MV-4-11 (cell line): ENCODE measurements at places on chromosomes 11 and 22.

GRCh38 chr22:36360871-36361383 lies 26.8 kb downstream of the MYH9 start:
- no peak for DNase-seq

DNA sequence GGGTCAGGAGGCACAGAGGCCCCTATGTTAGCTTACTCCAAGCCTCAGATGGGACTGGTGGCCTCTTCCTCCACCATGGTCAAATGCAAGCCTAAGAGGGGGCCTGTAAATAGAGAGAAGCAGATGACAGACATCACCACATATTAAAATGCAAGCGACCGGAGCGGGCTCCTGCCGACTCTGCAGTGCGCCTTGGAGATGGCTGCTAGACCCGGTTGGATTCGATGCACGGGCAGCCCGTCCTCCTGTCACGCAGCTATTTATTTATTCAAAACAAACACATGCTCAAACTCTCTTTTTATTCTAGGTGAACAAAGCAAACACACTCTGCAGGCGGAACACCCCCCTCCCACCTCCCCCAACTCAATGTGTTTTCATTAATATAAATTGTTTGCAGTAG lies 208.0 kb downstream of the DSCAML1 start:
- DNase-seq: no peak

DNA sequence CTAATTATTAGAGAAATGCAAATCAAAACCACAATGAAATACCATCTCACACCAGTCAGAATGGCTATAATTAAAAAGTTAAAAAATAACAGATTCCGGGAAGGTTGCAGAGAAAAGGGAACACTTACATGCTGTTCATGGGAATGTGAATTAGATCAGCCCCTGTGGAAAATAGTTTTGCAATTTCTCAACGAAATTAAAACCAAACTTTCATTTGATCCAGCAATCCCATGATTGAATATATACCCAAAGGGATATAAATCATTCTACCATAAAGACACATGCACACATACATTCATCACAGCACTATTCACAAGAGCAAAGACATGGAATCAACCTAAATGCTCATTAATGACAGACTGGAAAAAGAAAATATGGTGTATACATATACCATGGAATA lies 32.5 kb downstream of the NOX4 start:
- DNase-seq: no peak

DNA sequence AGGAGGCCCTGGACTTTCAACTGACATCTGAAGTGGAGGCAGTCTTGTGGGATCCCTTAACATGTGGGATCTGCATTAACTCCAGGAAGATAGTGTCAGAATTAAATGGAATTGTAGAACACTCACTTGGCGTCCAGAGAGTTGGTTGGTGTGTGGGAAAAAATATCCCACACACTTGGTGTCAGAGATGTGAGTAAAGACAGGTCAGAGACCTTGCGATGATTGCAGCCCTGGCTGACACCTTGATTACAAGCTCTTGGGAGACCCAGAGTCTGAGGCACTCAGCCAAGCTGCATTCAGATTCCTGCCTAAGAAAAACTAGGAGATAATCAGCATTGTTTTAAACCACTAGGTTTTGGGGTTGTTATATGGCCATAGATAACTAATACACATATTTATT lies 7.2 kb upstream of the TPCN2 start:
- no peak for DNase-seq

DNA sequence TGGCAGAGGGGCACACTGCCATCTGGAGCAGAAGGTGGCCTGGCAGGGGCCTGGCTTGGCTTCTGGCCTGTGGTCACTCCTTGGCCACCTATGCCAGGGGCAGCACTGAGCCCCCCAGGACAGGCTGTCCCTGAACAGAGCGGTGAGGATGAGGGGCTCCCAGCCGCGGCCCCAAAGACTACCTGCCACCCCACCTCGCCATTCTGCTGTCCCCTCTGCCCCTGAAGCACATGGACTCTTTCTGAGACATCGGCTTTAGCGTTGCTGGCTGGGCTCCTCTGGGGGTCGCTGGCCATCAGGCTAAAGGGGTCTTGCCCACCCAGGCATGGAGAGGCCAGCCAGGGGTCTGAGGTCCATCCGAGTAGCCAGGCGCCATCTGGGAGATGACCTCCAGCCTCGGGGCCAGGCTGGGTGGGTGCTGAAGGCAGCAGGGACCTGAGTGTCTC lies 87.8 kb downstream of the WNT7B start:
- no peak for DNase-seq

GRCh38 chr11:99522467-99523173 lies 501.9 kb downstream of the CNTN5 start:
- DNase-seq: no peak

GRCh38 chr22:24744638-24745037 lies 29.9 kb downstream of the PIWIL3 start:
- DNase-seq: no peak

- DNase-seq: no peak
These were observed 62.8 kb upstream of the BLID start for GRCh38 chr11:122178795-122179194.

DNA sequence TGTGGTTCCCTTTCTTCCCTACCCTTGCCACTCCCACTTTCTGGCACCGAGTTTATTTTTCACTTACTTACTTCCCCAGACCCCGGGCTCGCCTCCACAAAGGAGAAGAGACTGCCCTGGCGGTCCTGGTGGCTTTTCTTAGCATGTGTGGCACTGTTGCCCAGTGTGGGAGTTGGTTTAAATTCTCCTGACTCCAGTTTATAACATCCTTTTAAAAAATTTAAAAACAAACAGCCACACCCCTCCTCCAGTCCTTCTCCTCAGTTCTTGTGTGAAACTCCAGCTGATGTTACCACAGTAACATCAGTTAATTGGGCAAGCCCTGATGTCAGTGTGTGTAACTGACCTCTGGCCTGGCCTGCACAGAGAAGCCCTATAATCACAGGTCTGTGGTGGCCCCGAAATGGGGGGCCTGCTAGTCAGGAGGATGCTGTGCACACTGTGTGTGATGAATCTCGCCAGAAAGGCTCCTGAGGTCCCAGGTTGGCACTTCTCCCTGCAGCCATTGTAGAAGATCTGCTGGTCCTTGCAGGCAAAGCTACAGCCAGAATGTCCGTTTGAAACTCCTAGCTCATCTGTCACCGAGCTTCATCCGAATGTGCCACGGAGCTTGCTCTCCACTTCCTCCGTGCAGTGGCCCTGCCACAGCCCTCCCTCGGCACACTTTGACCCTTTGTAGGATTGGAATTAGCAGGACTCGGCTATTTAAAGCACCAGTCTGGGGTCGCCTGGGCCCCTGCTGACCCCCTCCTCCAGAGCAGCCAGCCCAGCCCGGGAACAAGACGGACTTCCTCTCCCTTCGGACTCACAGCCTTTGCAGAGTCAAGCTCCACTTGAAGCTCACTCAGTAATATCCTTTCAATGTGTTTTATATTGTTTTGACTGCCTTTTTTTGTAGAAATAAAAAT lies 7.6 kb downstream of the YDJC start:
- peak; percentile 82 for DNase-seq

DNA sequence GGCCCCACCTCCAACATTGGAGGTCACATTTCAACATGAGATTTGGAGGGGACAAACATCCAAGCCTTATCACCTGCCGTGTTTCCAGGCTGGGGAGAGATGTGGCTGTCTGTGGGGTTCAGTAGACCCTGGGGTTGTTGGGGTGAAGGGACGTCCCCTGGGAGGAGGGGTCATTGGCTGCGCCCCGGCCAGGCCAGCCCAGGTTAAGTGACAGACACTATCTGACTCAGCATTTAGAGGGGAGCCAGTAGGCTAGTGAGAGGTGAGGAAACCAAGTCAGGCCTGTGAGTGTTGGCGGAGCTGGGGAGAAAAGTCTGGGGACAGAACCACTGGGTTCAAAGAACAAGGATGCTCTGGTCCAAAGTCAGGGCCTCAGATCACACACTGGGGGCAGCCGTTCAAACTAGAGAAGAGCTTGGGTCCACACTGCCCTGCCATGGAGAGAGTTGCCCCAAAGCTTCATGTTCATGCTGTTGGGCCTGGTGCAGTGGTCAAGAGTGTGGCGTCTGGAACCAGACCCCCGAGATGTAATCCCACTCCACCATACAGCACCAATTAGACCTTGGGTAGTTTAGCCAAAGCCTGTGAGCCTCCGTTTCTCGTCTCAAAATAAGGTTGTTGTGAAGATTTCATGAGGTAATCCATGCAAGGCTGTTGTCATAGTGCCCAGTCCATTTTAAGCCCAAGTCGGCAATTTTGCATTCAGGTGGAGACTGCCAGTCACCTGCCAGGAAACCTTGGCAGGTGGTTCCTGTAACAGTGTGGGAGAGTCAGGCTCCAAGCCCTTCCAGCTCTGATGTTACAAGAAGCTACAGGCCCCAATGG lies 1289.6 kb downstream of the TBC1D22A start:
- DNase-seq: no peak

DNA sequence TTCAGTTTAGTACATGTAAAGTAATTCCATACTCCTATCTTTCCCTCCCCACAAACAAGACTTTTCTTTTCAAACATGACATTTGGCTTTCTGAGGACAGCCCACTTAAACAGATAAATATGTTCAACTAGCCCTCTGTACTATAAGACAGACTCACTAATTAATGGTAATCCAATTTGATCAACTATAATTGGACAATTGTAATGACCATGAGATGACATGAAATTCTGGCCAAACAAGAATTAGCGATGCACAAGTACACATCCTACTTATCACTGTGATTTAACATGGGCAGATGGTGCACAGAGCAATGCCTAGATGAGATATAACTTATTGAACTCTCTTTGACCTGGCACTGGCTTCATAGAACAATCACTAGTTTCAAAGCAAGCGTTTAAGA lies 1033.7 kb upstream of the CCDC90B start:
- DNase-seq: no peak

- DNase-seq: no peak
These were observed 203.4 kb downstream of the FAM76B start for GRCh38 chr11:95586155-95586554.

- DNase-seq: no peak
These were observed 9.8 kb upstream of the TSSC4 start for GRCh38 chr11:2390725-2391151.

GRCh38 chr11:17116117-17116516 lies 38.6 kb upstream of the RPS13 start:
- DNase-seq: peak; percentile 40

- DNase-seq: peak; percentile 55
These were observed at the start of gene UPK2 for GRCh38 chr11:118956094-118956846. TSS of gene UPK2 (plus strand) at chr11:118956298. CDS start at chr11:118956351, 53 bp downstream.

DNA sequence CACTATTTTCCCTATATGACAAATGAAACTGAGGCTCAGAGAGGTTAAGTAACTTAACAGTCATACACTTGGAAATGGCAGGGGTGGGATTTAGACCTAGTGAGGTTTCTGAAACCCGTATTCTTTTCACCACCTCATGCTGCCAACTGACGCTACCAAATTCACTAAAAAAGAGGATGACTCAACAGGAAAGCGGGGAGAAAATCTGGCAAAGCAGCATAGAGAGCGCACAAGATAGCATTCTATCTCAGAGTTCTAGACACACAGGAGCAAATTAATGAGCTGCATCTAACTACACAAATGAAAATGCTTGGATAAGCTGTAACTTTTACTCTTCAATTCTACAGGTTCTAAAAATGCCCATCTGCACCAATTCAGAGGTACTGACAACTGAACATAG lies 136.4 kb downstream of the RBFOX2 start:
- no peak for DNase-seq

DNA sequence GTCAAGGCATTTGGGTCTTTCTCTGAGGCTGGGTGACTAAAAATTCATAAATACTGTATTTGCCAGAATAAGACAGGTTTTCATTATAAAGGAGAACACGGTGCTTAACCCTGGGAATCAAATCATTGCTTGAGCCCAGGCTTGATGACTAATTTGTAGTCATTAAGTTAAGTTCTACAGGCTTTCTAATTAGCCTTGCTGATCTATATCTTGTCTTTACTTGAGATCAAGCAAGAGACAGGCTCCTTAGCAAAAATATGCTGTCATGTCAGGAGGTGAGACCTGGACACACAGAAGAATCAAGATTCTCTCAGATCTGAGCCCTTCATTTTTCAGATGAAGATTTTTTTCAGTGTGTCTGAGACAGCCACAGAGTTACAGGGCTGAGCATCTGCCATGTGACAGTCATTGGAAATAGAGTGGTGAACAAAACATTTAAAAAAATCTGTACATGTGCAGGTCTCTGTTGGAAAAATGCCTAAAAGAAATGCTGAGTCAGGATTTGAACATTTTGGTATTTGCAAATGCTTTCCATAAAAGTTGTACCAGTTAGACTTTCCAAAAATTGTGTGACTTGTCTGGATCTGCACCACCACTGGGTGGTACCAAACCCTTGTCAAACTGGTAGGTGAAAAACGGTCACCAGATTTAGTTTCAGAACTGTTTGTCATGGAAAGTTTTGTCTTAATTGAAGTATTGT lies 14.6 kb downstream of the ACAT1 start:
- DNase-seq: no peak

GRCh38 chr11:64349404-64349803 lies 9.4 kb downstream of the CCDC88B start:
- no peak for DNase-seq

DNA sequence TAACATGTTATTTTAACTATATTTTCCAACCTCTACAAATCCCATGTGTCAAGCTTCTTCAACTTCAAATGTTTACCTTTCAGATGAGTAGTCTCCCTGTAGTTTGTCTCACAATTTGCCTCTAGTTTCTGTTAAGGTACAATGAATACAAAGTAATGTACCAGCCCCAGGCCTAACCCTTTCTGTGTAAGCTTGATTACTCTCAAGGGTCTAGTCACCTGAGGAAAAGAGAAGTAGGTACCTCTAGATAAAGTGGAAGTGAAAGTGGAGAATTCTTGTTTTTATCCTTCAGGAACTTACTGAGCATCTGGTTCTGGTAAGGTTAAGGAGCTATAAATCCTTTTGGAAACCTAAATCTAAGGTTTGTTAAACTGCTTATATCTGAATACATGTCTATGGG lies at the start of gene OR51A7:
Gene OR51A7 (plus strand): TSS at position 300 of the 400 bp plus-strand sequence. CDS start 3,587 bp downstream, outside the sequence.
- DNase-seq: no peak

DNA sequence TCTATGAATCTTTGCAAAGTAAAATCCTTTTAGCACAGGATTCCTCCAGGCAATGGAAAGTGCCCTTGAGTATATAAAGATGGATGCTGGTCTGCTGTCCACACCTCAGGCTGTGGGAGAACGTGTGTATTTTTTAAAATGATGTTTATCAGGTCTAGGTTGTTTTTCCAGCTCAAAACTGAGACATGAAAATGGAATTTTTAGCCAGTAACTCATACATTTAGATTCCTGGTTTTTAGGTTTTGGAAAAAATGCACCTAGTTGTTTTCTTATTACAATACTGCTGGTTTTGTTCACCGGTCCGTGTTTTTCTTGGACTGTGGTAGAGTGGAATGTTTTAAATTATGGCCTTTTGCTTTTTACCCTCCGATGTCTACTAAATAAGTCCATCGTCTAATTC lies 554.7 kb downstream of the SOX6 start:
- no peak for DNase-seq
